ENCODE measurements at places on chromosomes 16 and 17.

- DNase-seq = peak; percentile 31
Measured at GRCh38 chr16:47461598-47462266, 601 bp downstream of the PHKB start.

DNA sequence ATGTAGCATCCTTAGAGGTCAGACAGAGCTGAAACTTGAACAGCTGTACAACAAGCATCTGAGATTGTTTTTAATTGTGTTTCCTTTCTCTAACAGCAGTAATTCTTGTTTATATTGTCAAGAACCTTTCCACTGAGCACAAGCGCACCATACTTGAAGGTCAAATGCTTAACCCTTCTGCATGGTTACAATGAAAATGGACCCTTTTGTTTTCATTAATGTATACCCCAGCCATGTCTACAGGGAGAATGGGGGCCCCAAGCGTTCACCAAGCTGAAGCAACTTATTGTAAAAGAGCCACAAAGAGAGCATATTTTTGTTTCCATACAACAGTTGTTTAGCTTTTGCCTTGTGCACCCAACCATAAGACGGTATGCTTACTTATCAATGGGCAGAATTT, 210.8 kb downstream of the FTO start:
- DNase-seq = no peak

DNA sequence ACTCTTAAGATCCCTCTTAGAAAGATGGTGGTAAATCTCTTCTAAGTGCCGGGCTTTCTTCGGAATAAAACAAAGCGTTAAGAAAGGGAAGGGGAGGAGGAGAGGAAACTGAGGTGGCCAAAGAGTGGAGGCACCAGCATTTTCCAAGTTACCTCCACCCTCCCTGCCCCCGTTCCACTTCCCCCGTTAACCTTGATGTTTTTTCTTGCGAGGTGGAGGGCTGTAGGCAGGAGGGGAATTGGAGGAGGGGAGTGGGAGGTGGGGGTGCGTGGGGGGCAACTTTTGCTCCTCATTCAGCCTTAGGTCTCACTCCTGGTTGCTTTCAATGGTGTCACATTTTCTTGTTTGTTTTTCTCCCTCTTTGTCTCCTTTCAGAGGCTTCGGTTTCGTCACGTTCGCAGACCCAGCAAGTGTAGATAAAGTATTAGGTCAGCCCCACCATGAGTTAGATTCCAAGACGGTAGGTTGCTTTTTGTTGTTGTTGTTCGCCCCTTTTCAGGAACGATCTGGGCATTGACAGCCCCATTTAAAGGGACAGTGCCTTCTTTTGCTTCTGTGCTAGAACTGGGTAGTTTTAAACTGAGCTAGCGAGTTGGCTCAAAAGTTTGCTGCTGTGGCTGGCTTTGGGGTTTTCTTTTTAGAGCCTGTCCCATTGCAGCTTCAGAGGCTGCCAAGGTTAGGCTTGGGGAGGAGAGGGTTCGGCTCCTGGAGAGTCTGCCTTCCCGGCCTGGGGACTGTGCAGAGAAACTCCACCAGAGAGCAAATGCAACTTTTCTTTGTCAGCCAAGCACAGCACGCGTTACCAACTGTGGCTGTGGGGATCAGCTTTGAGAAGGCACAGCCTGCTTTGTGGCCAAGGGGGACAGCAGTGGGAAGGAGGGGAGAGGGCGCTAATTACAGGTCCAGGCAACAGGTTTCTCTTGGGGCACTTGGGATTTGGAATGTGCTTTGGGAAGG, 1.9 kb downstream of the MSI2 start:
- no peak for DNase-seq

GRCh38 chr17:13363771-13364170, 238.0 kb downstream of the HS3ST3A1 start:
- no peak for DNase-seq

- DNase-seq = no peak
Measured at GRCh38 chr16:89322321-89323119, 105.0 kb downstream of the ZNF778 start.

- no peak for DNase-seq
Measured at GRCh38 chr16:22317625-22318024, 20.4 kb downstream of the POLR3E start.

DNA sequence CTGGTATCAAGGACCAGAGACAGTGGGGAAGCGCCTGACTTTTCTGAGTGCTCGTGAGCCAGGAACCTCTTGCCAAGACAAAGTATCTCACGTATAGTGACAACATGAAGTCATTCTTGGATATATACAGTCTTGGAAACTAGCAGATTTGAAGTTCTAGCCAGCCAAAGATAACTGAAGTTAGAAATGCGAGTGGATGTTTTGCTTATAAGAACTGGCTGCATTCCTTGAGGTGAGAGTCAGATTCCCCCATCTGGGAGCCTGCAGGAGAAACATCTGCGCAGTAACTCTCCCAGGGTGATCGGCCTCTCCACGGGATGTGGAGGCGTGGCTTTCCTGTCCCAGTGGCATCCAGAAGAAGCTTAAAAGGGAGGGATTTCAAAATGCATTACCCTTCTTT, 89.8 kb downstream of the SHISA6 start:
- no peak for DNase-seq
